ENCODE measurements at places on chromosomes 4 and X.
A peak's percentile ranks its signal among the peaks of the same experiment; 100 is the strongest.

DNA sequence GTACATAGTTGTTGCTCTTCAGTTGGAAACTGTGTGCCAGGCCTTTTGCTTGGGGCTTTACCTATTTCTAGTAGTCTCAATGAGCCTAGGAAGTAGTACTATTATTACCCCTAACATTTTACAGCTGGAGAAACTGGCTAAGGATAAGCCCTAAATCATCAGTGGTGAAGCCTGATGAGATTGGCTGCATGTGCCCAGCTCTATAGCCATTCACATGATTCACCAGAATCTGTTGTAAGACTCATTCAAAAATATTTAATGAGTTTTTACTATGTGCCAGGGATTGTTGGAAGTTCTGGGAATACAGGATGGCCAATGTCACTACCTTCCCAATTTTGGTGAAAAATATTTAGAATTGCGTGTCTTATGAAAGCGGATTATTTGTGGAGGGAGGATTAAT, 2.8 kb downstream of the KIT start:
- no peak for DNase-seq

- no peak for DNase-seq
Measured at GRCh38 chr4:76984127-76984526, 34.6 kb downstream of the SEPTIN11 start.

DNA sequence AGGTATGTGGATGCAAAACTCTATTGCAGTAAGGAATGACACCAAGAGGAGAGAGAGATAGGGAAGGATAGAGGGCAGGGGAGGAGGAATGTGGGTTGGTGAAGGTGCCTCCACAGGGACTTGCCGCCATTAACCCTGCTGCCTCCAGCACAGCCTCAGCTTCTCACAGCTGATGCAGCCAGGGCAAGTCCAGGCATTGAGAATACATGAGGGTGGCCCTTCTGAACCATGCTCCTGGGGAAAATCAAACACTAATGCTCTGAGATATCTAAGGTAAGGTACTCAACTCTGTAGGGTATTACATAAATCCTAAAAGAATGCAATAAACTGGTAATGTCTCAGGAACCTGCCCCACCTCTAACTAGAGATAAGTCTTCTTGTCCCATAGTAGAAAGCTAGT, 28.7 kb downstream of the UGT2B7 start:
- no peak for DNase-seq

DNA sequence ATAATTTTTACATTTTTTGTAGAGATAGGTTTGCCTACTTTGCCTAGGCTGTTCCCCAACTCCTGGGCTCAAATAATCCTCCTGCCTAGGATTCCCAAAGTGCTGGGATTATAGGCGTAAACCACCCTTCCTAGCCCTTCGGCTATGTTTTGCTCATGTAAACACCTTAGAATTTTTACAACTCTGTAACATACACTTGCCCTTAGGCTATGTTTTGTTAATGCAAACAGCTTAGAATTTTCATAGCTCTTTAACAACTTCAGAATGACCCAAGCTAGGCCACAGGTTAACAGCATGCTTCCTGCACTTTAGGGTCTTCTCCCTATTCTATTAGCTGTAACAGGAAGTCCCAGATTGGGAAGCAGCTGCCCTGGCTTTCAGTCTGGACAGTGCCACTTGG, 24.2 kb downstream of the KLHL15 start:
- DNase-seq, result peak; percentile 54

DNA sequence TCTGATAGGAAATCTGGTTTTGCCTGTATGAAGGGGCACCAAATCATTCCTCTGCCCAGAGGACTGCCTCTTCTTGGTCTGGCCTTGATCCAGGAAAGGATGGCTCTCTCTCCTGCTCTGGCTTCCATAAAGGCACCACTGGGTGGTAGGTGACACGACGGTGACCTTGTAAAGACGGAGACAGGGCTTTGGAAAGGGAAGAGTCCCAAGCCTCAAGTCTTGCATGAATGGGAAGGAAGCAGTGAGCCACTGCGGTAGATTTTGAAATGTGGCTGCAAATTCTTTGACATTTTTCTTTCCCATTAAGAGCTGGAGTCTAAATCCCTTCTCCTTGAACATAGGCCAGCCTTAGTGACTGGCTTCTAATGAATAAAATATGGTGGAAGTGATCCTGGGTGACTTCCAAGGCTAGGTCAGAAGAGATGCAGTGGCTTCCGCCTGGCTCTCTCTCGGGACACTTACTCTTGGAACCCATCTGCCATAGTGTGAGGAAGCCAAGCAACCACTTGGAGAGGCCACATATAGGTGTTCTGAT, 347.4 kb downstream of the BCOR start:
- no peak for DNase-seq

- DNase-seq, result no peak
Measured at GRCh38 chr4:77184974-77185373, 28.0 kb downstream of the CCNG2 start.

DNA sequence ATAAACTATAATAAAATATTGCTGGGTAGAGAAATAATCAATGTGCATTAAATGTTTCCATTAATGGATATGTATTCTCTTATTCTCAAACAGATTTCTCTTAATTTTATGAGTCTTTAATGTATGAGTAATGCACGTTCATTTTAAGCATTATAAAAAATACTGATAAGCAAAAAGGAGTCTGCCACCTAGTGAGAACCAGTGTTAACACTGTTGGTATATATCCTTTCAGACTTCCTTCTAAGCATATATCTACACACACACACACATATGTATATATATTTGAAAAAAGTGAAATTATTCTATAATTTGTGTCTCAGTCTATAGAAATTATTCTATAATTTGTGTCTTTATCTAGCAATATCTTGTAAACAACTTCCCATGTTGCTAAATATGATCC, 49.9 kb upstream of the MTMR1 start:
- DNase-seq, result no peak

DNA sequence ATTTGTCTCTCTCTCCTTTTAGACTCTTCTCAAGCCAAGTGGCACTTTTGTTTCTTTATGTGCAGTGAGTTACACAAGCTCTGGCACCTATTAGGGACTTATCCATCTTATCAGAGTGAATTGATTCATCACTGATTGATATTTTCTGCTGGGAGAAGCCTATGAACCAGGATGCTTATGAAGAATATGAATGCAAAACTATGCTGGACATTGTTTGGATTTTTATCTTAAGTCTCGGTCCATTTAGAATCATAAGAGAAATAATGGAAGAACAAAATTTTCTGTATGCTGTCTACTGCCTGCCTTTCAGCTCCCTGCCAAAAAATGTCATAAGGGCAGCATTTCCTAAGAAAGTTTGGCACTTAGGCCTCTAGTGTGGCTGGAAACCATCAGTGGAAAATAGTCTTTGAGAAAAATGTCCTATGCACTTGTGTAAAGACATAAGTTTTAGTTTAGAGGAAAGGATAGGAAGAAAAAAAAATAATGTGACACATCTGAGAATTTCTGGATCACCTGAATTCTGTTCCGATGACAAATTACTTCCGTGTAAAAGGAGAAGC, 365.7 kb upstream of the MAD2L1 start:
- DNase-seq, result no peak

GRCh38 chr4:18593297-18594002, 571.9 kb upstream of the LCORL start:
- DNase-seq, result peak; percentile 77

DNA sequence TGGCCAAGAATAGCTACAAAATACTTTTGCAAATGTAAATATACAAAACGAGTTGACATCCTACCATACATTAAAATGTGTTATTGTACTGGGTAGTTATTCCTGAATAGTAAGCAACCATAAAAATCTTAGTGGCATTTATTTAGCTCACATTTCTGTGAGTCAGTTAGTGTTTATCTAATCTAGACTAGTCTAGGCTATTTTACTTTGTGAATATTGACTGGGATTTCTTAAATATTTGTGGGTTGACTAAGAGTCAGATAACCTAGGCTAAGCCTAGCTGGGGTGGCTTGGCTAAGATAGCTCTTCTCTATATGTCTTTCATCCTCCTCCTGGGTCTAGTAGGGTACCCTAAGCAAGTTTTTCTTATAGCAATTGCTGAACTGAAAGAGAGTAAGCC, 543.8 kb upstream of the DIAPH2 start:
- no peak for DNase-seq

DNA sequence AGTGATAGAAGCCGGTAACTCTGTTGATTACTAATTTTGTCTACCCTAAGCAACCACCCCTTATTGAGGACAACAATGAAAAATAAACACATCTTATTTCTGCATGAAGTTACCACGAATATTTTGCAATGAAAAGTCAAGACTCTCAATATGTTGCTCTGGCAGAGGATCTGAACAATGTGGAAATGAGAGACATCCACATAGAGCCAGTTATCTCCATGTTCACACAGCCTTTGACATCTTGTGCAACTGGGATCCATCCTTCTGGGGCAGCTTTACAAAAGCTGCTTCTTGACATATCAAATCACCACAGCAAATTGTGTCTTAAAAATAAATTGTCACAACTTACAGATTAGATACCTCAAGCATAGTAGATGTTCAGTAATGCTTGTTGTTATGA, 10.2 kb downstream of the EDNRA start:
- no peak for DNase-seq

DNA sequence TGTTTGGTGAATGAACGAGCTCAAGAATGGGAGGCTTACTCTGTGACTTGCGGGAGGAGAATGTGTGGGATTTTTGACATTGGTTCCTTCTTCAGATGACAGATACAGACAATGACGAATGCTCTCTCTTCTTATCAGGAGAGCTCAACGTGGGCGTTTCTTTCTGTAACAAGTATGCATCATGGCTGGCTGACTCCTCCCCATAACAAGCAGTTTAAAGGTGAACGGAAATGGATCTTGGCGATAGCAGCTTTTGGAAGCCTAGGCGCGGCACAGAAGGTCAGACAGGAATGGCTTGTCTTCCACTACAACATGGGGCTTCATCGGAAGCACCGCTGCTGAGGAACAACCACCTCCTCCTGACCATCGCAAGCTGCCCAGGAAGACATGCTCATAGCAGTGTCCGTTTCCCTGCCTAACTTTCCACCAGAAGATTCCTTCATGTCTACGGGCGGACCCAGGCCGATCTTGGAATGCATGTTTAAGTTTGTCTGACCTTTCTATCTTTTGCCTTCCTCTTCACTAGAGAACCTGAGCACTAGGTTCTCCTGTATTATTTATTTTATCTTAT, 18.3 kb upstream of the ACSL1 start:
- no peak for DNase-seq

GRCh38 chr4:55840956-55841355, 12.5 kb upstream of the EXOC1 start:
- DNase-seq, result no peak

GRCh38 chrX:7065473-7065872, 82.0 kb upstream of the STS start:
- DNase-seq, result no peak

- DNase-seq, result no peak
Measured at GRCh38 chr4:18110099-18110498, 88.5 kb upstream of the LCORL start.

DNA sequence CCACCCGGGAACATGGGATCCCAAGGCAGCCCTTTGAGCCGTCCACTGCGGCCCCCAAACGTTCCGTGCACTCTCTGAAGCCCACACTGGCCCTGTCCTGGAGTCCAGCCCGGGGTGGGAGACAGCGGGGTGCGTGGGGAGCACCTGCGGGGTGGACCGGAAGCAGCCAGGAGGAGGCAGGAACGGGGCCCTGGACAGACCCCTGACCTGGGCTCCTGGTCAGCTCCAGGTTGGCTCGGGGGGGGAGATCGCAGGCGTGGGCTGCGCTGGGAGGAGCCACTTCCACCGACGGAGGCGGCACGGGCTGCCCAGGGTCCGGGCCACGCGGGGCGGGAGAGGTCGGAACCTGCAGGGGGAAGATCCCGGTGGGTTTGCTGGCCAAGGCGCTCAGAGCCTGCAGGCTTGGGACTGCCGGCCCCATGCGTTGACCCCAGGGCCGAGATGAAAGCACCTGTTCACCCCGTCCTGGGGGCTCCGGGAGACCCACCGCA, 5.7 kb upstream of the PLCXD1 start:
- DNase-seq, result no peak

GRCh38 chrX:152405561-152405960, 45.6 kb downstream of the GABRA3 start:
- peak; percentile 2 for DNase-seq

DNA sequence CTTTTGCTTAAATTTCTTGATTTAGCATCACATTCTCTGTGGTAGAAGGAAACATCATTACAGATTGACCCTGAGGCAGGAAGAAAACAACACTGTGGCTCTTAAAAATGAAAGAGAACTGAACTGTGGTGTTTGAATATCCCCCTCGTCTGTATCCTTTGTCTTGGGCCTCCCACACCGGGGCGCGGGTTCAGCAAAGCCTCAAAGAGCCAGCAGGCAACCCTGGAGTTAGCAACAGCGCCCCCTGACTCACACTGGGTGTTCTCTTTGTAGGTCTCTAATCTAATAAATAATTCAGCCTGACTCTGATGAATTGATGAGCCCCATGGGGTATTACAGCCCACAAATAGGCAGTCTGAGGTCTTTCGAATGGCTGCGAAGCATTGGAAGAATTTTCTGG, 46.1 kb upstream of the CTSO start:
- DNase-seq, result peak; percentile 67

GRCh38 chrX:68942840-68943239, 114.0 kb downstream of the EFNB1 start:
- DNase-seq, result no peak

GRCh38 chrX:132423323-132423722, 65.5 kb downstream of the MBNL3 start:
- DNase-seq, result no peak

- peak; percentile 64 for DNase-seq
Measured at GRCh38 chrX:153812220-153812619, 17.8 kb downstream of the SSR4 start.

- no peak for DNase-seq
Measured at GRCh38 chrX:74272230-74272629, 31.8 kb upstream of the ZCCHC13 start.

DNA sequence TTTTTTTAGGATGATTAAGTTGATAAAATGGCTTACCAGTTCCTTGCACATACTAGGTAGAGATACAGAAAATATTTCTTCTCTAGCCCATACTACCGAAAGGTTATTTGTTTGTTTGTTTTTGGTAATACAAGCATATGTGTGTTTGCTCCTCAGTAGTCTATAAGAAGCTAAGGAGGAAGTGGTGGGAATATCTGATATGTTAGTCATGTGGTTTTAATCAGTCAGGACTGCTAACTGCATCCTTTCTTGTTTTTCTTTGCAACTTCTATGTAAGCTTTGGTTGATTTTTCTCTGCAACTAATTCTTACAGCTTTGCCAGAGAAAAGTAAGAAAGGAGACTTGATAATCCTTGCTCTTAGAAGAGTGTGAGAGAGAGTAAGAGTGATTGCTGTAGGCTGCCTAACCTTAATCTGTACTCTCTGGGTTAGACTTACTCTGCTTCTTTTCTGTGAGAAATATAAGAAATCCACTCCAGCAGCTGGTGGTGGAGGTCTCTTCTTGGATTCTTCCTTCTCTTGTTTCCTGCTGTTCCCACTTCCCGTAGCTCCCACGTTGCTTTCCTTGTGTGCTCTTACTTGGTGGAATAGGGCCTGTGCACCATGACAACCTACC, 28.3 kb downstream of the SEPTIN11 start:
- DNase-seq, result no peak

GRCh38 chr4:75555294-75556164, at the start of gene ODAPH:
Gene ODAPH (plus strand): TSS chr4:75556066. CDS start chr4:75556083, 17 bp downstream.
- peak; percentile 41 for DNase-seq

All from ELF-1 (cell line).